Activated T-helper 1 cell treated with anti-CD3 and anti-CD28 coated beads, Interleukin-2, amount 50 U/mL, for 16 hours (primary cell): ENCODE measurements at places on chromosomes 6 and 20.

GRCh38 chr6:34788111-34788510 is 3.8 kb upstream of the BLTP3A start:
- DNase-seq = no peak

GRCh38 chr6:89200706-89201215 is 16.4 kb downstream of the GABRR1 start:
- no peak for DNase-seq

- DNase-seq = no peak
Observed at GRCh38 chr20:63122626-63123025, 93.3 kb downstream of the YTHDF1 start.

DNA sequence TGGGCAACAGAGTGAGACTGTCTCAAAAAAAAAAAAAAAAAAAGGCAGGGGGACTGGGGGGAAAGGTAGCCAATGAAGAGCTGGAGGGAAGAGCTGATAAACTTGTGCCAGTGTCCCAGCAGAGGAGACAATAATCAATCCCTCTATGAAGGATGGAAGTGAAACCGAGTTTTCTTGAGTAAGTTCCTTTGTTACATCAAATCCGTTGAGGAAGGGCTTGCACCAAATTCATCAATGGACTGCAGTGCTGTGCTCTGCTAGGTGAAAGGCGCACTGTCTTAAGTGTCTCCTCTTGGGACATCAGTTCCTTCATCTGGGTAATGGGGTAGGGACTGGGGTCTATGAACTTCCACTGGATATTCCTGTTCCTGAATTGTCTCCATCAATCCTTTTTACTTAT is 3.0 kb upstream of the CRIP3 start:
- no peak for DNase-seq

- no peak for DNase-seq
Observed at GRCh38 chr20:44736170-44737021, 9.3 kb upstream of the KCNK15 start.

GRCh38 chr20:18377896-18378481 is 88.8 kb downstream of the DZANK1 start:
- DNase-seq = no peak

DNA sequence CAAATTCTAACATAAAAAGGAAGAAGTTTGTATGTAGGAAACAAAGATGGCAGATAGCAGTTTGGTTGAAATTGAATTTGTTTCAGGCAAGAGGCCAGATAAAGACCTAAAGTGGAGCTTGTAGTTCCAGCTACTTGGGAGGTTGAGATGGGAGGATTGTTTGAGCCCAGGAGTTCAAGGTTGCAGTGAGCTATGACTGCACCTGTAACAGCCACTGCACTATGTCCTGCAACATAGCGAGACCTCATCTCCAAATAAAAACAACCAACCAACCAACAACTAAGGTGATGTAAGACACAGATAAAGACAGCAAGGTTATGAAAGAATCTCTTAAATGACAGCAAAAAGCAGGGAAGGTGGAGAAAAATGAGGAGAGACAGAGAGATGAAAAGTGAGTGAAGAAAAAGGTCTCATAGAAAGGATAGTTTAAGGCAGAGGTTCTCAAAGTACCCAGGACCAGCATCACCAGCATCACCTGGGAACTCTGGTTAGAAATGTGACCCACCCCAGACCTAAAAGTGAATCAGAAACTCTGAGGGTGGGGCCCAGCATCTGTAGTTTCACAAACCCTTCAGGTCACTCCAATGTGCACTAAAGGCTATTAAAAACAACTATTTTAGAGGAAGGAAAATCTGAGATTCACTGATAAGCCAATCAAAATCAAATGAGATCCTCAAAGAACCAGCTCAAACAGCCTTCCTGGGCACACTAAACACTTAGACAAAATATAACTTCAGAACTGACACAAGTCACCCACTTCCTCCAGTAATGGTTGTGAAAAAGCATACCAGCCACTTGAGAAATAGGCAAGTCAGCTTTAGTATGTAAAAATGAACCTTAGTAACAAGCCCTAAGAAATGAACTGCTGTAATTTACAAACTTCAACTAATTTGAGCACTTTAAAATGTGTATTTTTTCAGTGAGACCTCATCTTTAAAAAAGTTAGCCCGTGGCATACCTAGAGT is 57.6 kb downstream of the FAM184A start:
- no peak for DNase-seq

- DNase-seq = no peak
Observed at GRCh38 chr6:131183427-131184095, 48.3 kb downstream of the AKAP7 start.

DNA sequence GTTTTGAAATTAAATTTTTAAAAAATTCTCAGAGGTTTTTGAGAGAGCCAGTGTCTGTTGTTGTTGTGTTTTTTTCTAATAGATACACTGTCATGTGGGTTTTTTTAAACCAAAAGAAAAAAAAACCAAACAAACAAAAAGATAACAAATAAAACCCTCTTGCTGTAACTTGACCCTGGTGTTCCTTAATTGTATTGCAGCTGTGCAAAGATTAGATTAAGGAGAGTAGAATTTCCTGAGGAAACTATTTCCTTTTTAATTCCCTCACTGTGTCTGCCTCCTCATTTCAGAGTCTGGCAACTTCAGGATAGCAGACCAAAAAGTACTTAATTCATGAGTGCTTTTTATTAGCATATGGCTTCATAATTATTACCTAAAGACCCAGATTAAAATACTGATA is 281.9 kb downstream of the EPM2A start:
- DNase-seq = no peak

GRCh38 chr6:126227833-126228702 is 111.8 kb upstream of the CENPW start:
- DNase-seq = no peak

GRCh38 chr20:15938847-15939246 is 634.4 kb downstream of the KIF16B start:
- DNase-seq = no peak

DNA sequence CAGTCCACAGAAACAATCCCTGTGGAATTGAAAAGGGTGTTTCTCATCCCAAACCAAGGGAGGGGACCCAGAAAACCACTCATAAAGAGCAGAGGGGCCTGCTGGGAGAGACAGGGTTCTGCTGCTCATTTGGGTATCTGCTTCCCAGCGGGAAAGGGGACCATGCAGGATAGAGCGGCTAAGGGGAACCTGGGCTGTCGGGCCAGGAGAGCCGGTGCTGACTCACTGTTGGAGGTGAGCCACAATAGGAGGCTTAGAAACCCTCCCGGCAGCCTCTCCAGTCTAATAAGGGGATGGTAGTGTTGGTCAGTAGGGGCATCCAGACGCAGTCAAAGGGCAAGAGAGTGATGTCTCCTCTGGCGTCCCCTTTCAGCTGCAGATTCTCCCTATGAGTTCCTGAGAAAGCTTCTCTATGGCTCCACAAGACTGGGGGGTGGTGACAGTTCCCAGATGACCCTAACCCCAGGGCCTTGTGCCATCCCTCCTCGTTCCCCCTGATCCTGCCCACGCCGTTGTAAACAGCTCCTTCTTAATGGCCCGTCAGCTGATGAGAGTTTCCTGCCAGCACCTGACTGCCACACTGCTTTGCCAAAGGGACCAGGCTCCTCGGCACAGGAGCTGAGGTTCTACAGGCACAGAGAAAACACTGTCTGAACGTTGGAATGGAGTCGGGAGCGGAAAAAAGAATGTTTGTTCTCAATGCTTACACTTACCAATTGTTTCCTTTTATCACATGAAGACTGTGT is 646.1 kb upstream of the DEFB115 start:
- no peak for DNase-seq
